ENCODE measurements at places on chromosomes 12 and 14. TPM values are rescaled to one million over a fixed set of nuclear protein-coding genes. Genes with fewer than 3 reads are reported as not detected.

Gene ITGA5
- 170 TPM for polyA plus RNA-seq

Gene SSPN
- polyA plus RNA-seq, result 29.8 TPM

Gene LMO3
- not detected for polyA plus RNA-seq

Gene CBLN3
- polyA plus RNA-seq, result 8.6 TPM

Gene COA8
- polyA plus RNA-seq, result 25.8 TPM

Gene ZNF605
- 4.7 TPM for polyA plus RNA-seq
